Left lung (tissue), 14 donors: ENCODE measurements at places on chromosomes 3 and 15.

DNA sequence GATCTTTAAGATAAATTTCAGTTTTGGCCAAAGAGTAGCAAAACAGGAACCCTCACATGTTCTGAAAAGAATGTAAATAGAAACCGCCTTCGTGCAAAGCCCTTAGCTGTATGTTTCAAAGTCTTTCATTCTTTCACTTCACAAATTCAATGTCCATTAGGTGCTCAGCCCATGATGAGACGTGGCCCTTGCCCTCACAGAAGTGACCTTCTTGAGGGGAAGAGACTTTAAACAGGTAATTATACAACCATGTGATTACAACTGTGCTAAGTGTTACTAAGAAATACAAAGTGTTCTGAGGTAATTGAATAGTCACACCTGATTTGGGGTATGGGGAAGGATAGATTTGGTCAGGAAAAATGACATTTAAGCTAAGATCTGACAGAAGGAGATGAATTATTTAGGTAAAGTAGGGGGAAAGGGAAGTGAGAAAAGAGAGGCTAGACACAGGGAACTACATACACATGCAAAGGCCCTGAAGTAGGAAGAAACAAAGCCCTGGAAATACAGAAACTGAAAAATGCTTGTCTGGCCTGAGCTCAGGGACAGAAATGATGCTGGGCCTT is 19.6 kb downstream of the HSPBAP1 start:
- DNase-seq = no peak
- H3K27ac ChIP-seq = peak overlapping the region; percentile 1
- H3K4me3 ChIP-seq = no peak overlapping the region
- H3K27me3 ChIP-seq = no peaks in the 10 kb centered on the region

GRCh38 chr15:80179025-80179759 is 26.4 kb downstream of the FAH start:
- H3K4me1 ChIP-seq = no peaks in the 10 kb centered on the region
- H3K4me3 ChIP-seq = no peak overlapping the region
- DNase-seq = no peak

DNA sequence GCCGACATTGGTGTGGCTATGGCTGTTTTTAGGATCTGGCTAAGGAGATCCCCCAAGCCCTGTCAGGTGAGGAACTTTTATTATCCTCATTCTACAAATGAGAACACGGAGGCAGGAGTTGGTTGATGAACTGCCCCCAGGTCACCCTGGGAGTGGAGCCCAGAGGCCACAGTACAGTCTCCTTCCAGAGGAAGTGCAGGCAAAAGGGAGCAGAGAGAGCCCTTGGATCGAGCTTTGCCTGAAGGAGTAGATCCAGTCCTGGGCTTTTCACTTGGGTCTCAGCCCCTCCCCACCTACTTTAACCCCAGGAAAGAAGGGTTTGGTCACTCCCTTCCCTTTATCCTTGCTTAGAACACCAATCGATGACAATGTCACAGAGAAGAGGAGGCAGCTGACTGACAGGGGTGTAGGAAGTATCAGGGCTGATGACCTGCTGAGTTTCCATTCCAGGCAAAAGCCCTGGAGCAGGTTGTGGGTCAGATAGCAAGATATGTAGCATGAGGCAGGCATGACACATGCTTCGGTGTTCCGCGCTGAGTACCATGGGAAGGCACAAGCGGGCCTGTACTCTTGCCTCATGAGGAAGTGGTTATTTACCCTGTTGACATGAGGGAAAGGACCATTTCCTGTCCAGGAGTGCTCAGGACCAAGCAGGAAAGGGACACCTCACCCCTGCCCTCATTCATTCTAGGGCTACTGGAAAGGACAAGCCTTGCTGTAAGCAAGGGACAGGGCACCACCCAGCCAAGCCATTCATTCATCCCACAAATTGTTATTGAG is 5.8 kb upstream of the PLA2G4D start:
- H3K27me3 ChIP-seq = no peaks in the 10 kb centered on the region
- DNase-seq = no peak
- no peak overlapping the region for H3K27ac ChIP-seq
- H3K4me3 ChIP-seq = no peak overlapping the region

DNA sequence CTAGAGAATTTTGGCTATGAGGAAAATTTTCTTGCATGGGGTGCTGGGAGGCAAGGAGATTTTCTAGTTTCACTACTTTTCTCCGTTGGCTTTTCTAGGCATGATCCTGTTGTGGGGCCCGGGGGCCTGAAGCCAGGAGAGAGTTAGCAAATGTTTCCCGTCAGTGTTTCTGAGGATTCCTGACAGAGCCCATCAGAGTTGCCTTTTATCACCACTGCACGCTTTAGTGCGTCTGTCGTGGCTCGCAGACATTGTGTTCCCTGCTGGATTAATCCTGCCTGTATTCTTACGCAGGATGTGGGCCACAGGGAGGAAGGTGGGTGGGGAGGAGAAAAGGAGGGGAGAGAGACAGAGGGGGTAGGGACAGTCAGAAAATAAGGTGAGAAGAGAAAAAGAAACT is 18.1 kb upstream of the BOC start:
- no peak overlapping the region for H3K27ac ChIP-seq
- no peaks in the 10 kb centered on the region for H3K36me3 ChIP-seq
- H3K27me3 ChIP-seq = no peaks in the 10 kb centered on the region
- no peaks in the 10 kb centered on the region for H3K4me1 ChIP-seq
- no peak for DNase-seq

- H3K4me3 ChIP-seq = no peak overlapping the region
- H3K4me1 ChIP-seq = no peaks in the 10 kb centered on the region
- no peaks in the 10 kb centered on the region for H3K36me3 ChIP-seq
- H3K27ac ChIP-seq = no peak overlapping the region
- no peak for DNase-seq
Observed at GRCh38 chr3:53069422-53070068, 23.7 kb upstream of the SFMBT1 start.

DNA sequence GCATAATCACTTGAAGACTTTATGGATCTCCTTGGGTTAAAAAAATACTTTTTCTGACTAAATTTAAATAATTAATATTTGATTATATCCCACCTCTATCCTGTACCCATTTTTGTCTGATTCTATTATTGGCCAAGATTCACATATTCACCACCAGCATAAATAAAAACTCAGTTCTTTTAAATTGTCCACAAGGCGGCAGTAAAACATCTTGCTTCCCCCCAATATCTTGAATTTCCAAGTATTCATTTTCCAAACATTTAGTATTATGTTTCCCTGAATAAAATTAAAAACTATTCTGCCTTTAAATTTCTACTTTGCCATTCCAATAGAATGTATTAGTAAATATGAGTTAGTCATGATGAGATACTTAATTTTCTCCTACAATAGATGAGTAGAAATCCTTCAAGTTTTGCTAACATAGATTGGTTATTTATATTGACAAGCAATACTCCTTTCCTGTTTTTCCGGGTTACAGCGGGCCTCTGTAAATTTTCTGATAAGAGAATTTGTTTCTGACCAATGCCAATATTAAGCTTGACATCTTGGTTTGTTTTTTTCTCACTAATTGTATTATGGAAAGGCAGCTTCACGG is 218.7 kb upstream of the MDFIC2 start:
- no peaks in the 10 kb centered on the region for H3K27me3 ChIP-seq
- H3K27ac ChIP-seq = no peak overlapping the region
- peak; percentile 49 for DNase-seq
- no peak overlapping the region for H3K4me3 ChIP-seq

DNA sequence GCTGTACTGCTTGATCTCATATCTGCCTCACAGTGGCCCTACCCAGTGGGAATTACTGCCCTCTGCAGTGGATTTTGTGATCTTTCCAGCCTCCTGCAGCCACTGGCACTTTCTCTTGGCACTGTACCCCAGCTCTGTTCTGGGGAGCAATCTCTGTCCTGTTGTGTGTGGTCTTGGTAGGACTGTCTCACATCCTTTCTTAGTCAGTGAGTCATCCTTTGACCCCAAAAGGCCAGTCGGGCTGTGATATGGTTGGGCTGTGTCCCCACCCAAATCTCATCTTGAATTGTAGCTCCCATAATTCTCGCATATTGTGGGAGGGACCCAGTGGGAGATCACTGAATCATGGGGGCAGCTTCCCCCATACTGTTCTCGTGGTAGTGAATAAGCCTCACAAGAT is 133.3 kb upstream of the TPM1 start:
- H3K27ac ChIP-seq = no peak overlapping the region
- H3K27me3 ChIP-seq = no peaks in the 10 kb centered on the region
- DNase-seq = no peak
- no peaks in the 10 kb centered on the region for H3K4me1 ChIP-seq
- no peak overlapping the region for H3K4me3 ChIP-seq

GRCh38 chr3:197955892-197956477 is 4.0 kb upstream of the LMLN start:
- H3K27me3 ChIP-seq = no peaks in the 10 kb centered on the region
- peak overlapping the region; percentile 84 for H3K27ac ChIP-seq
- DNase-seq = no peak
- H3K4me3 ChIP-seq = no peak overlapping the region
- peaks cover 82% of the 10 kb centered on the region for H3K4me1 ChIP-seq

DNA sequence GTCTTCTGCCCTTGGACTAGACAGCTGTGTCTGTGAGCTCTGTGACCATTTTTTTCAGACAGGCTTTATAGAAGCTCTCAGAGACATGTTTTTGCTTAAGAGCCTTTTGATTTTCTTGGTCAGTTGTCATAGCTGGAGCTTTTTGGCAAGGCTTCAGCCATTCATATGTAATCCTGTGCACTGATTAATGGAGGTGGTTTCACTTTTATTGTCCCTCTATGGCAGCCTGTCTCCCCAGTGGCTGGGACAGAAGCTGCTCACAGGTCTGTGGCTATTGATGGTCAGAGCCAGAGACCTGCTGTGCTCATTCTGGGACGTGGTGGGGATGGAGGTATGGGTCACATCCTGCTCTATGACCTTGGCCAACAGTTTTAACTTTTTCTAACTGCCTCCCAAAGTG is 226.6 kb upstream of the LRRFIP2 start:
- no peaks in the 10 kb centered on the region for H3K36me3 ChIP-seq
- H3K4me3 ChIP-seq = no peak overlapping the region
- H3K27me3 ChIP-seq = no peaks in the 10 kb centered on the region
- H3K4me1 ChIP-seq = no peaks in the 10 kb centered on the region
- no peak overlapping the region for H3K27ac ChIP-seq
- DNase-seq = no peak

DNA sequence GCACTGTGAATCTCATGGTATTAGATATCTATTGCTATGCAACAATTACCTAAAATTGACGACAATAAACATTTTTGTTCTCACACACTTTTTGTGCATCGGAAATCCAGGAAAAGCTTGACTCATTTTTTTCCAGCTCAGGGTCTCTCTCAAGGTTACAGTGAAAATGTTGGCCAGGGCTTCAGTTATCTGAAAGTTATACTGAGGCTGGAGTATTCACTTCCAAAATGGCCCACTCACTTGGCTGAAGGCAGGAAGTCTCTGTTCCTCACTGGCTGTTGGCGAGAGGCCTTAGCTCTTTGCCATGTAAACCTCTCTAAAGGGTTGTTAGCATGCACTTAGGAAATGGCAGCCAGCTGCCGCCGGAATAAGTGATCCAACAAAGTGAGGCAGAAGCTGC is 41.4 kb downstream of the OSTN start:
- H3K27ac ChIP-seq = no peak overlapping the region
- no peaks in the 10 kb centered on the region for H3K27me3 ChIP-seq
- H3K4me1 ChIP-seq = no peaks in the 10 kb centered on the region
- no peak overlapping the region for H3K4me3 ChIP-seq
- no peak for DNase-seq

DNA sequence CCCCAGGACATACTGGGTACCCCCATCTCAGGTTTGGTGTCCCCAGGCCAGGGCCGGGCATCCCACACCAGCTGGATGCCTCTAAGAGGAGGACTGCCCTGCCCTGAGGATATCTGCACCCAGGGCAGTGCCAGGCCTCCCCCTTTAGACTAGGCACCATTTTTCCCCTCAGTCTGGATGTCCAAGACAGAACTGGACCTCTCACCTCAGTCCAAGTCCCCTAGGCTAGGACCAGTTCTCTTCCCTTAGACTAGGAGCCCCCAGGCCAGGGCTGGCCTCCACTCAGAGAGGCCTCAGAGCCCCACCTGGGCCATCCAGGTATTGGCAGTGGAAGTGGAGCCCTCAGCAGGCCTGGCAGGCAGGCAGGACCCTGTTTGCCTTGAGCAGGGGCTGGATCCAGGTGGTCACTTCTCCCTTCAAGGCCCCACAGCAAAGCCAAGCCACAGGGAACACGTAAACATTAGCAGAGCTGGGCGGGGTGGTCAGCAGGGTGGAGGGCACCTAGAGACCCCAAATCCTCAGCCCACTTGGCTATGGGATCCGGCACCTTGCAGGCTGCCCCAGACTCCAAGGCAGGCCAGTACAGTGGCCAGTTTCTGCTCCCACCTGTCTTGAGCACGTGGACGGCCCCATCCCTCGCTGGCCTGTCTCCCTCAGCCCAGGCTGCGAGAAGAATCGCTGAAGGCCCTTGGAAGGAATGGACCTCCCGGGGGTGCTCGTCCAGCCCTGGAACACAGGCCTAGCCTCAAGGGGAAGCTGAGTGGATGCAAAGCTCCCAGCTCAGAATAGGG is 28.3 kb downstream of the PTH1R start:
- H3K4me1 ChIP-seq = peaks cover 22% of the 10 kb centered on the region
- no peak for DNase-seq
- no peaks in the 10 kb centered on the region for H3K36me3 ChIP-seq
- no peak overlapping the region for H3K27ac ChIP-seq
- H3K4me3 ChIP-seq = no peak overlapping the region
- H3K27me3 ChIP-seq = no peaks in the 10 kb centered on the region

GRCh38 chr3:158727206-158728060 is 4.8 kb downstream of the RARRES1 start:
- H3K4me1 ChIP-seq = peaks cover 39% of the 10 kb centered on the region
- no peaks in the 10 kb centered on the region for H3K36me3 ChIP-seq
- H3K27ac ChIP-seq = peak overlapping the region; percentile 62
- no peak overlapping the region for H3K4me3 ChIP-seq
- peaks cover 4% of the 10 kb centered on the region for H3K27me3 ChIP-seq

DNA sequence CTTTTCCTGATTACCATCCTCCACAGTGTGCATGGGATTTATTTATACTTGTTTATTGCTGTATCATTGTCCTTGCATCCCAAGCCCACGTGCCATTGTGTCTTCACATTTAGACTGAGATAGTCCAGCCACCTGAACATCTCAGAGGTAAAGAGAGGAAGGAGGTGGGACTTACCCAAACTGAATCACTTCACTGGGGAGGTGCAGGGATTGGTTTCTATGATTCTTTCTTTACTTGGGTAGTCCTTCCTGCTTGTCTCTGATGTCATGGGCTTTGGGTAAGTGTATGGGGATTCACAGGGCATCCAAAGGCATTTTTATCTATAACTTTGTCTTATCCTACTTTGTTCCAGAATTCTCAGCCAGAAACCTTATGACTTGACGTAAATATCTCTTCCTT is 141.5 kb upstream of the UMPS start:
- H3K4me3 ChIP-seq = no peak overlapping the region
- no peaks in the 10 kb centered on the region for H3K27me3 ChIP-seq
- H3K27ac ChIP-seq = no peak overlapping the region
- no peaks in the 10 kb centered on the region for H3K36me3 ChIP-seq
- DNase-seq = no peak

GRCh38 chr15:25770618-25771337 is 92.3 kb downstream of the ATP10A start:
- peaks cover 5% of the 10 kb centered on the region for H3K36me3 ChIP-seq
- H3K4me3 ChIP-seq = no peak overlapping the region
- H3K27me3 ChIP-seq = no peaks in the 10 kb centered on the region
